ENCODE measurements at places on chromosomes 7 and 10.

DNA sequence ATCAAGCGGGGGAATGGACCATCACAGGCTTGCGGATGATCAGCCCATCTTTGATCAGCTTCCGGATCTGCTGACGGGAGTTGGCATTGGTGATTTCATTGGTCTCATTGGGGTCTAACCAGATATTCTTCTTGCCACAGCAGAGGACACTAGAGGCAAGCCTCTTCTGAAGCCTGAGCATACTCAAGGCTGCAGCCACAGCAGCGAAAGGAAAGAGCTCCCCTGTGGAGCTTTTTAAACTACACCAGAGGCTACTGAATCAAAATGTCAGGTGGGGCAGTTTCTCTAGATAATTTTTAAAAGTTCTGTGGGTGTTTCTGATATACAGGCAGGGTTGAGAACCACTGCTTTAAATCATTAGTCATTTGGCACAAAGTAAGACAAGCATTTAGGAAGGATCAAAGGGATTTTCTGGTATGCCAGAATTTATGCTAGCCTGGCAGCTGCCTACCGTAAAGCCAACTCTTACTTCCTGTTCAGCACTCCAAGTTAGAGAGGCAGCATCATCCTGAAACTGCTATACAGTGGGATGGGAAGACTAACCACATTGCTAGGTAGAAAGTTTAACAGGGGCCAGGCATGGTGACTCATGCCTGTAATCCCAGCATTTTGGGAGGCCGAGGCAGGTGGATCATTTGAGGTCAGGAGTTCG is 7.0 kb downstream of the NAPEPLD start:
- no peak for DNase-seq

GRCh38 chr10:115860182-115861107 is 412.6 kb downstream of the GFRA1 start:
- no peak for DNase-seq

- no peak for DNase-seq
These were observed 96.8 kb downstream of the DKK1 start for GRCh38 chr10:52410916-52411315.

- no peak for DNase-seq
These were observed 41.2 kb downstream of the ZCCHC24 start for GRCh38 chr10:79404231-79404609.

GRCh38 chr7:55594414-55594813 is 22.1 kb upstream of the VOPP1 start:
- no peak for DNase-seq
